Stimulated activated CD8-positive, alpha-beta memory T cell treated with anti-CD3 and anti-CD28 coated beads, Interleukin-15, amount 100 ng/mL, for 4 hours (primary cell): ENCODE measurements at places on chromosomes 7 and 10.

GRCh38 chr7:87202705-87203104, 16.8 kb downstream of the TMEM243 start:
- no peak for DNase-seq

DNA sequence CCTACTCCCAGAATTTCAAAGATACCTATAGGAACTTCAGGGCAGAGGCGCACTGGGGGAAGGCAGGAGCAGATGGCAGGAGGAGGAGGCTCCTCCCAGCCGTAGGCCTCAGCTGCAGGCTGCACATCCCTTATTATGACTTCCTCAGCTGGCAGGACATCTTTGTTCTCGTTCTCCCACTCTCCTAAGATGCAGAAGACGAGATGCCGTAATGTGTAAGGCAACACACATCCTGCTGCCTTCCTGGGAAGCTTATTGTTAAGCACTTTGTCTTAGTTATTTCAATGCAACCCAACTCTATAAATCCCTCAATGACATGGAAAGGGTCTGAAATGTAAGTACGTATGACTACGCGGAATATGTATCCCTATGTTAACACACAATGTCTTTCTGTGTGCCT, 599.8 kb upstream of the MGMT start:
- DNase-seq, result no peak

- DNase-seq, result no peak
These were observed 678.5 kb downstream of the KCNMA1 start for GRCh38 chr10:76959111-76959510.

DNA sequence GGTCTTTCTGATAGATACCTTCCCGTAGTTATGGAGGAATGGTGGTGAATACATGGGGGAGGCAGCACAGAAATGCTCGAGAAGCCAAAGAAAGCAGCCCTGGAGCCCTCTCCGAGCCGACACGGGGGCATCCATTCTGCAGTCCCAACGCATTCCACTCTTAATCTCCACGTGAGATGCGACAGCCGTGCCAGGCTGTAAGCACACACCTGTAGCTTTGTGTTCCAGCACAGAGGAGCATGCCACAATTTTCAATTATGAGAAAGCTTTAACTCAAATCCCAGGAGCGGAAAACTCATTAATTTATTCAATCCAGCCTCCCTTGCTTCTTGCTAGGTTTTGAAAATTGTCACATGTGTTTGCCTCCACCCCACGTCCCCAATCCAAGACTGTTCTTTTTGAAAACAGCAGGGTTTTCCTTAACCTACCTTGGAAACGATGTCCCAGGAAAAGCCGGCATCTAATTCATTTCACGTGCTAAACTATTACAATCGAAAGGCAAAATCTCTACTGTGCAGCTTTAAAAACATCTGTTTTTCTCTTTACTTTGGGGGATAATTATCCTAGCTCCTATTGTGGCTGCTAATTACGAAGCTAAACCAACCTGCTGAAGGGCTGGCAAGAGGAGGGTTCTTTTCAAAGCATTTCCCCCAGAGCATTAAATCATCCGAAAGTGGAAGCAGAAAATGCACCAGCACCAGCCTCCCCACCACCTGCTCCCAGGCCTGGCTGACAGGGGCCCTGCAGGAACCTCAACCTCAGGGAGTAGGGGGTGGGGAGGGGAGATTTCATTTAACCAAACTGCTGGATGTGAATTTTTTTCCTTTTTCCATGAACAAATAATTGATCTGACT, 56.0 kb upstream of the CHST15 start:
- no peak for DNase-seq

DNA sequence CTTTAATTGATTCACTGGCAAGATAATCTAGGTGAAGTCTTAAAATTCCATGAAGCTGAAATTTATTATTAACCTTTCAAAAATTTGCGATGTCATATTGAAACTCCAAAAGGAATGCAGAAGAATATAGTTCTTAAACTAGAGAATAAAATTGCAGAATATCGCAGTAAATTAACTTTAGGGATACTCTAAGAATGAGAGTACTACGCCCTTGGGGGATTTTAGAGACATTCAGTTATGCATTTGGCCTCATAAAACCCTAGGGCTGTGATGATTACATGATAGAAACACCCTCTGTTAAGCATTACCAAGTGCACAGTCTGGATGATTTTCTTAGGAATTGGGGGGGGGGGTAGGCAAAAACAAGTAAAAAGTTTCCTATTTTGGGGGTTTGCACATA, 3.7 kb downstream of the WNT2 start:
- DNase-seq, result no peak

DNA sequence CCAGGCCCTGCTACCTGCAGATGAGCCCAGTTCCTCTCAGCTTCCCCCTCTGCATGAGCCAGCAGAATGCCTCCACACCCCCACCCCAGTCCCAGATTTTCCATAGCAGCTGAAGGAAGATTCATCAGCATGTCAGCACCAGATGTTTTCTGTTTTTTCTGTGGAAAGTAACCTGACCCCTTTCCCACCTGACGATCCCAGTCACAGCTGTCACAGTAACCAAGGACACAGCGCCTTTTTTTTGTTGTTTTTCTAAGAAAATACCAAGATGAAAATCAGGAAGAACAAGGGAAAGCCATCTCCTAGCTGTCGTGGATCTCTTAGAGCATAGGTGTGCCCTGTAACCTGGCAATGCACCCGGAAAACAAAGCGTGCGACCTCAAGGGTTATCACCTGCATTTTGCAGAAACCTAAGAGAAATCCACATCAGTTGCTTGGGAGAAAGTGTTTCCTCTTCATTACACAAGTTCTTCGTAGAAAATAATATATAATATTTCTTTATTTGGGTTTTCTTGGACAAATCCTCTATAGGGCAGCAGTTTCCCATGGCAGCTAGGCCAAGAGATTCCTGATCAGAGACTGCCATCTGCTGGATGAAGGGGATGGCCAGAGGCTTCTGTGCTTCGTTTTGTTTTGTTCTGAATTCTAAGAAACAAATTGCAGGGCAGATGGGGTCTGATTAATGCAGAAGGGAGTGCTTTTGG, 401.9 kb downstream of the TNS3 start:
- DNase-seq, result no peak

DNA sequence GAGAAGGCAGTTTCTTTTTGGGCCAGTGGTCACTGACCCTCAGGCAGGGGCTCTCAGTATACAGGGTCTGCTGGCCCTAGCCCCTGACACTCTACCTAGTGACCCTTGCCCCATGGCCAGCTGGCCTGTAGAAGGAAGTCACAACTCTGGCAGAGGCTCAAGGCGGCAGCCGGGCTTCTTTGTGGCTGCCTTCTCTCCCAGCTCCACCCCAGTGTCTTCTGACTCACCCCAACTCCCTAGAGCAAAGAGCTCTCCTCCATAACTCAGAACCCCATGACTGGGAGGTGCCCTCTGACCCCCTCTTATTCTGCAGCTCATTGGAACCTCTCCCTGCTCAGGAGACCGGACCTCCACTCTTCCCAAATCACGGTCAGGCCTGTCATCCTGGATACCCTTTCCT, 358.2 kb downstream of the FGFR2 start:
- no peak for DNase-seq

DNA sequence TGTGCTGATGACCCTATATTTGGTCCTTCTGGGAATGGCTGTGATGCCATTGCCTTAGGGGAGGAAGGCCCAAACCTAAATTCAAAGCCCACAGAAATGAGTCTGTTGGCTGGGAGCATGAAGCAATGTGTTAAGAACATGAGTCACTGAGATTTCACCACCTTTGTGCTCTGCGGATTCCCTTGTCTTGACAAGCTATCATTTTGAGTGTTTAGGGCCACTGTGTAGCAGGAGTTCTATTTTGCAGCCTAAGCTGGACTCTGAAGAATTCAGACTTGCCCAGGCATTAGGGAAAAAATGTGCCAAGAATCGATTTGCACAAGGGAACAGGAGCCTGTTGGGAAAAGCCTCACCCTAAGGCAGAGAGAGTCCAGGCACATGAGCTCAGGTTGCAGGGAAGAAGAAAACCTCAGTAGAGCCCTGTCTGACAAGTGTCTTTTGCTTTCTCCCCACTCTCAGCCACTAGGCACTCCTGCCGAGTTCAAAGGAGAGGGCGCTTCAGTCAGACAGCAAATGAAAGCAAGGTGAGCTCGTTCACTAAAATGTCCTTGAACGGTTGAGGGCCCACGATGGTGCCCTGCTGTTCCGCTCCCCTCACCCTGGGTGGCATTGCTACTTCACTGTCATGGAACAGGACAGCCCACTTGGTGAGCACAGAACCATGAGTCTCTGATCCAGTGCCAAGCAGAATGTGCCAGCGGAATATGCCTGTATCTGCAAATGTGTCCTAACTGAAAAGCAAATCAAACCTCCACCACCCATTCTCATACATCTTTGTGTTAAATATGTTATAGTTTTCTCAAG, 93.6 kb downstream of the PRLHR start:
- DNase-seq, result no peak

DNA sequence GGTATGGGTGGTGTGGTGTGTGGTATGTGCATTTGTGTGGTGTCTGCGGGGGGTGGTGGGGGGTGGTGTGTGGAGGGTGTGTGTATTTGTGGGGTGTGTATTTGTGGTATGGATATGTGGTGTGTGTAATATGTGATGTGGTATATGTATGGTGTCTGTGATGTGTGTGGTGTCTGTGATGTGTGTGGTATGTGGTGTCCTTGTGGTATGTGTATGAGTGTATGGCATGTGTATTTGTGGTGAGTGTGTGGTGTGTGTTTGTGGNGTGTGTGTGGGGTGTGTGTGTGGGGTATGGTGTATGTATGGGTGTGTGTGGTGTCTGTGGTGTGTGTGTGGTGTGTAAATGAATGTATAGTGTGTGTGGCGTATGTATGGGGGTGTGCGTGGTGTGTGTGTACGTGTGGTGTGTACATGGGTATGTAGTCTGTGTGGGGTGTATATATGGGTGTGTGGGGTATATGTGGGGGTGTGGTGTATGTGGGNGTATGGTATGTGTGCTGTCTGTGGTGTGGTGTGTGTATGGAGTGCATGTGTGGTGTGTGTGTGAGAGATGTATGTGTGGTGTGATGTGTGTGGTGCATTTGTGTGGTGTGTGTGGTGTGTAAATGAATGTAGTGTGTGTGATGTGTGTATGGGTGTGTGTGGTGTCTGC, 27.1 kb upstream of the CHST15 start:
- DNase-seq, result no peak
